ENCODE measurements at places on chromosomes 6 and 20.

DNA sequence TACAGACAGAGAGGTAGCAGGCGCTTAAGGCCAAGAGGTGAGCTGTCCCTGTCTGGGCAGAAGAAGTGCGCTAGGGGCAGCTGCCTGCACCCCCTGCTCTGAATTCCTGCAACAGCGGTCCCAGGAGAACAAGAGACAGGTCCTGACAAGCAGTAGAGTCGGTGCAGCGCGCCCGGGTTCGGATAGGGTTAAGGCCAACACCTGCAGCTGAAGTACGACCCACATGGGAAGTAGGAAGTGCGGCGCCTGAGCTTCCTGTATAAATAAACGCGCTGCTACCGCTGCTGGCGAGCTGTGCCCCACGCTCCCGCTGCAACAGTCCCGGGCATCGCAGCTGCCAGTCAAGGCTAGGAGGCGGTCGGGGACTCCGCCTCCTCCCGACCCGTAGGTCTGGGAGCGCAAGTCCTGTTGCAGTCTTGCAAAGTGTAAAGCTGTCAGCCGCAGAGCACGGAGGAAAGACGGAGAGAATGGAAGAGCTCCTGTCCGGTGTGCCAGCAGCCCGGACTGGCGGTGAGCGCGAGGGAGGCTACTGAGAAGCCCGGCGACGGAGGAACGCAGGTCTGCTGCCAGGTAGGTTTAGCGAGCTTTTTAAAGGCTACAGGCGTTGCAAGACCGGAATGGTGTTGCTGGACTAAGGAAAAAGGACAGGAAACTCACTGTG, at the start of gene RNF144B:
TSS of gene RNF144B (plus strand) at position 290 of the 661 bp plus-strand sequence. CDS start 12,185 bp downstream, outside the sequence.
- DNase-seq, result no peak

DNA sequence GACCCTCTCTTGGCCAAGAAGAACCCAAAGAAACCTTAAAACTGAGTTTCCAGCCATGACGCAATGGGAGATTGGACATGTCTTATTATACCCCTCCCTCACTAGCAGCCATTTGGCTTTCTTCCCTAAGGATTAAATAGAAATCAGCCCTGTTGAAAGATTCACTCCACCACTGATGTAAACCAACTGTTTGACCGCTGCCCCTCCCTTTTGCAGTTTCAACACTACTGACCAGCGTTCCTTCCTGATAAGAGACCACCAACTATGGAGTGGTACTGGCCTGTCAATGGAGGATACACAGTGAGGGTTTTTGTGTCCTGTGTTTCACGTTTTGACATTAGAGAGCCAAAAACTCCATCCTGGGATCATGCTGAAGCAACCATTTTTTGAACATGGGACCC, 53.2 kb upstream of the CD2AP start:
- no peak for DNase-seq

GRCh38 chr6:36504982-36505381, 42.3 kb downstream of the STK38 start:
- DNase-seq, result no peak

DNA sequence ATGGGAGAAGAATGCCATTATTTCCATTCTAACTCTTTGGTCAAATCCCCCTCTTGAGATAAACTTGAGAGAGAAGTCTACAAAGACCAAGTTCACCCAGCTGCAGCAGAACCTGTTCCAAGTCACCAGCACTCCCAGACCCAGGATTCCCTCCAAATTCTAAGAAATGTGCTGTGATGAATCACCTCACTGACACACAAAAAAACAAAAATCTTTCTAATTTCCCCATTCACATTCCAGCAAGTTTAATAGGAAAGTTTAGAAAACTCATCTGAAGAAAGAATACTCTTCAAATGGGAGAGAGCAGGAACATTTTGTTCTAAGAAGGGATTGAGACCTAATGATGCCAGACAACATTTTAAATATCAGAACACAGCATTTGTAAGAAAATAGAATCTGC, 213.6 kb upstream of the PLCB4 start:
- no peak for DNase-seq

DNA sequence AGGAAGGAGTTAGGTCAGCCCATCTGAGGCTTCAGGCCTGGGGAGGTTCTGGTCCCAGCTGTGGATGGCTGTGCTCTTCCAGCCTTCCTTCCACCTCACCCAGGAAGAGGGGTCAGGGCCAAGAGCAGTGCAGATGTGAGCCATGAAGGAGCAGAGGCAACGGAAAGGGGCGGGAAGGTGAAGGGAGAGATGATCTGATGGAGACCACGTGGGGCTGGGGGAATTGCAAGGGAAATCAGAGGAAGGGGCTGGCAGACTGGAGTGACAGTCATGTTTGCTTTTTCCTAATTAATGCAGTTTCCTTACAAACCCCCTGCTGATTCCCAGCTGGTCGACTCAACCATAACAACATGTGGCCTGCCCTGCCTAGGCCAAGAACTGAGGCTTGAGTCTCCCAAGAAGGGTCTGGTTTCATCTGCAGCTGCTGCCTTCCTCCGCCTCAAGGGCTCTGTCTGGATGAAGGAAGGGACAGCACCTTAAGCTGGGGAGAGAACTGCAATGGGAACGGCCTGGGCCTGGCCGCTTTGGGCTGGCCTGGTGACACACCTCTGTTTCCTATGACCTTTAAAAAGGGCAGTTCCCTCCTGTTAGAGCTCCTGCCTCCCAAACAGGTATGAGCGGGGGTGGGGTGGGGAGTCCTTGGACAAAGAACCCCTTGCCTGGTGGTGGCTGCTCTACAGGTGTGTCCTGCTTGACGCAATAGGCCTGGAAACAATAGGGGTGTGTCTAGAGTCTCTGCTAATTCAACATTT, 7.8 kb upstream of the MRPS18A start:
- DNase-seq, result no peak

DNA sequence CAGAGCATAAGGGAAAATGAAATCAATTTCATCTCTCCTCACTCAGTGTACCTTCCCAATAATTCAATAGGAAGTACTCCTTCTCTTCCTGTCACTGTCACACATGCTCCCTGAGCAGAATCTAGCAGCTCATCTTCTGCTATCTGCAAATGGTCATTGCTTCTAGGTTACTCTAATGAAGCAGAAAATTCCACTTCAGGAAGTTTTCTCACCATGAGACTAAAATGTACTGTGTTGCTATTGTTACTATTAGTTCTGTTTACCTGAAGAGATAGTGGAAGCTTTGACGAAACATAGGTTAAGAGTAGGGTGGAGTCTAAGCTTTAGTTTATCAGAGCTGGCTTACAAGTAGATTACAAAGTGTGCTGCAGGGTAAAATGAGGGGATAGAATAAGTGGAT, 52.8 kb downstream of the RFX6 start:
- DNase-seq, result no peak

GRCh38 chr6:163165922-163166321, 248.6 kb upstream of the QKI start:
- DNase-seq, result no peak

- no peak for DNase-seq
Measured at GRCh38 chr6:130274007-130274406, 51.3 kb upstream of the SAMD3 start.

DNA sequence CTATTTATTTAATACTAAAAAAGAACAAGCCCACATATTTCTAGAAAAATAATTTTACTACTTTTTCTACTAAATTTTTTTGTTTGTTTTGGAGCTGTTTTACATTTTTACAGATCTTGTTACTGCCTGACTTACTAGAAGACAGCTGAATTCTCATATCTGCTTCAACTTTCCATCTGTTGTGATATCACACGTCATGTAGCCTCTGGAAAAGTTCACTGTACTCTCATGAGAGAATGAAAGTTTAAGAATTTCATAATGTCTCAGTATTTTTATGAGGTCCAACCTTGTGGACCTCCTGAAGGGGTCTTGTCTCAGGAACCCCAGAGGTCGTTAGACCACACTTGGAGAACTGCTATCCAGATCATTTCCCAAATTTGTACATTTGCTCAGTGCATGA, 81.7 kb upstream of the MTHFD1L start:
- no peak for DNase-seq

- no peak for DNase-seq
Measured at GRCh38 chr6:92564376-92564775, 855.0 kb downstream of the EPHA7 start.
